CD4-positive, alpha-beta T cell treated with Interleukin-15 for 4 hours (primary cell): ENCODE measurements at places on chromosomes 6 and 20.
A peak's percentile ranks its signal among the peaks of the same experiment; 100 is the strongest.

DNA sequence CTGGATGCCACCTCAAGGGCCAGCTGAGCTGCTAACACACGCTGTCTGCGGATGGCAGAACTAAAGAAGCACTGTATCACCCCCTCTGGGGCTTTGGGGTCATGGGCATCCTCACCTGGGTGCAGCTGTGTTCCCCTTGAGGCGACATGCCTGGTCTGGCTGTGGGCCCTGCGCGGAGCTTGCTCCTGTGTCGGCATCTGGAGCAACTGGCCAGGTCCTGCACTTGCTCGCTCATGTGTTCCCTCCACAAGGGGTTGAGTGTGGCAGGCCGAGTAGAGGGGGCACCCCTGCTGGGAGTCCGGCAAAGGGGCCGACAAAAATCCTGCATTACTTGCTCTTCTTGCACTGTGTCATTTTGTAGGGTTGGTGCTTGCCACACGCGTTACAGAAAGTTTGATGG lies 189.0 kb downstream of the CDKAL1 start:
- DNase-seq = no peak

DNA sequence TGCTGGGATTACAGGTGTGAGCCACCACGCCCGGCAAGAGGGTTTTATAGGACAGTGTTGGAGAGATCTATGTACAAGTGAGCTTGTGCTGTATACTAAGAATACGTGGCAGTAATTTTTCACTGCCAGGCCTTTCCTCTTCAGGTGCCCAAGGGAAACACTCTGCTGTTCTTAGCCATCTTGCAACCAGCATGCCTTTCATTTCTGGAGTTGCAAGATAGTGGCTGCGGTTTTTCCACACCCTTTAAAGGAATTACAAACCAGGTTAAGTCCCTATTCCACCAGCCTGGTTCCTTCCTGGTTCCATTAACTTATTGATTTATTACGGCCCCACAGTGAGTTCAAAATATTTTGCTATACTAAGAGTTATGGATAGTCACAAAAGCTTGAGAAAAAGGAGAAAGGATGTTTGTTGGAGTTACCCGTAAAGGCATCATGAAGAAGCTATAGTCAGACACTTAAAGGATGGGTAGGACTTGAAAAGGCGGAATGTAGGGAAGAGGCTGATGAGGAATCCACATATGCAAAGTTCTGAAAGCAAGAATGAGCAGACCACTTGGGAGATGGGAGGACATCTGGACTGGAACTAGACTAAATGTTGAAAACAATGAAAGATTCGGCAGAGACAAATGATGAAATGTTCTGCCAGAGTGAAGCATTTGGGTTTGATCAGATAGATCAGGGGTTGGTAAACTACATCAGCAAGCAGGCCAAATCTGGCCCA lies 61.4 kb upstream of the ASIP start:
- DNase-seq = no peak

DNA sequence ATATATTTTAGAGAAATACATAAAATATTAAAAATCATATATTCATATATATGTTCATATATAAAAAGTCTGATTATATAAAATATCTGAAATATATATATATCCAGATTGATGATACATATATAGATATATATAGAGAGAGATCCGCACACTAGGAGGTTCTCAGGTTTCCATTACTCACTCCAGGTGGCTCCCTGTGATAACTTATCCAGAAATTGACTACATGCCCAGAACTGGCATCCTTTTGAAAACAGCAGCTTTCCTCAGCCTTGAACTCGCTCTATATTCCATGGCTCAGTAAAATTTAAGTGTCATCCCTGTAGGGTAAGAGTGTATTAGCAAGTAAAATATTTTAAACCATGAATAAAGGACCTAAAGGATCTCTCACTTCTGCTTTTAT lies 206.8 kb downstream of the TINAG start:
- DNase-seq = no peak

- no peak for DNase-seq
These were observed 49.9 kb upstream of the RANBP9 start for GRCh38 chr6:13761361-13762036.

GRCh38 chr6:168671028-168671862 lies 230.3 kb downstream of the SMOC2 start:
- no peak for DNase-seq

- DNase-seq = no peak
These were observed 215.1 kb upstream of the TBX18 start for GRCh38 chr6:84979541-84979940.

DNA sequence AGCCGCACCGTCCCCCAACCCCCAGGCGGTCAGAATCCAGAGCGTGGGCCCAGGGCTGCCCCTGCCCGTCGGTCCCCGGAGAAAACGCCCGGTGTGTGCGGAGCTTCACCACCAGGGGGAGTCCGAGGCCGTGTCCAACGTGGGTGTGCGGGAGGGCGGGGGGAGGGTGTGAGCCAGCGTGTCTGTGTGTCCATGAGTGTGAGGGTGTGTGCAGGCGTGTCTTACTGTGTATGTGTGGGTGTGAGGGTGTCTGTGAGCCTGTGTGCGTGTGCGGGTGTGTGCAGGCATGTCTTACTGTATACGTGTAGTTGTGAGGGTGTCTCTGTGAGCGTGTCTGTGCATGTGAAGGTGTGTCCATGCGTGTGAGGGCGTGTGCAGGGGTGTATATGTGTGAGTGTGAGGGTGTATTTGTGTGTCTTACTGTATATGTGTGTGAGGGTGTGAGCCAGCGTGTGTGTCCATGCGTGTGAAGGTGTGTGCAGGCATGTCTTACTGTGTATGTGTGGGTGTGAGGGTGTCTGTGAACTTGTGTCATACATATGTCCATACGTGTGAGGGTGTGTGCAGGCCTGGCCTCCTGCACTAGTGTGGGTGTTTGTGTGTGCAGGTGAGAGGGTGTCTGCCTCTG lies 24.6 kb upstream of the GATA5 start:
- peak; percentile 77 for DNase-seq
